Stimulated activated CD8-positive, alpha-beta memory T cell treated with anti-CD3 and anti-CD28 coated beads, Interleukin-2, amount 100 ng/mL, for 1 hour (primary cell): ENCODE measurements at places on chromosomes 12 and 14.

GRCh38 chr12:54977155-54977554 lies 7.4 kb downstream of the TESPA1 start:
- DNase-seq, result no peak

- no peak for DNase-seq
Measured at GRCh38 chr12:128009108-128009507, 257.9 kb upstream of the TMEM132C start.

DNA sequence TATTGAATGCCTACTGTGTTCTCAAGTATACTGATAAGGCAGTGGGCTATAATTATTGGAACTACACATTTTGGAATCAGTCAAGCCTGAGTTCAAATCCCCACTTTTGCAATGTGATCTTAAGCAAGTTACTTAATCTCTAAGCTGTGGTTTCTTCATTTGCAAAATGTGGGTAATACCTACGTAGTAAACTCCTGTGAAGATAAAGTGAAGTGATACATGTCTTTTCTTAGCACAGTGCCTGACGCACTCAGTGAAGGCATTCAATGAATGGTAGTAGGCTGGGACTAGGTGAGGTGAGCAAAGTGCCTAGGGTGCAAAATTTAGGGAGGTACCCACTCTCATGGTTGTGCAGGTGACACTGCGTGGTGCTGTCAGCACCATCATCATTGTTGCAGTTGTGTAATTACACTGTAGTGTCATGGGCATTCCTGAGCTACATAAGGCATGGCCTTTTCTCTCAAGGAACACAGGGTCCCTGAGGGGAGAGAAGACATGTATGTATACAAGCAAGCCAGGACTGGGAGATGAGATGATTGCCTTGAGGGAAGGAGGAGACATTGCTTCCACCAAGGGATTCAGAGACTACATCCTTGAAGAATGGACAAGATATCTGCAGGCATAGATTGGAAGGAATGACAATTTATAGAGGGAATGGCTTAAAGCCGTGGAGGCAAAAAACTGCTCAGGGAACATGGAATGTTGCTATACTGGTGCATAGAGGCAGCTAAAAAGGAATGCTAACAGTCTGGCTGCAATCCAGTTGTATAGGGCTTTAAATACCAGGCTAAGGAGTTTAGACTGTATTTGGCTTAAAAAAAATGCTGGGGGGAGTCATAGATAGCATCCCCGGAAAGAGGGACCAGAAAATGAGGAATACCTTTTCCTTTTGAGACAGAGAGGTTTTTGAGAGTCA lies 129.2 kb upstream of the ARHGAP5 start:
- DNase-seq, result no peak

- DNase-seq, result no peak
Measured at GRCh38 chr12:8709124-8709830, 11.5 kb downstream of the RIMKLB start.

DNA sequence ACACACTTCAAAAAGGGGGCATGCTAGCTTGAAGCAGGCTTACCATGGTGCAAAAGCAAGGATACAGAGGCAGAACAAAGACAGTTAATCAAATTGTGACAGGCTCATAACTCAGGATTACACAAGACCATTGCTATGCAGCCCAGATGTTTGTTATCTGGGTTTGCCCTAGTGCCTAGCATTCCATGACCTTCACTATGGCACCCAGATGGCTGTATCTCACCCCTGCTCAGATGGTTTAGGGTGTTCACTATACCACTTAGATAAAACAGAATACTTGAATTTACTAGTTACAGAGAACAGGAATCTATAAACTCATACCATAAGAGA lies 56.2 kb downstream of the SDR9C7 start:
- no peak for DNase-seq

DNA sequence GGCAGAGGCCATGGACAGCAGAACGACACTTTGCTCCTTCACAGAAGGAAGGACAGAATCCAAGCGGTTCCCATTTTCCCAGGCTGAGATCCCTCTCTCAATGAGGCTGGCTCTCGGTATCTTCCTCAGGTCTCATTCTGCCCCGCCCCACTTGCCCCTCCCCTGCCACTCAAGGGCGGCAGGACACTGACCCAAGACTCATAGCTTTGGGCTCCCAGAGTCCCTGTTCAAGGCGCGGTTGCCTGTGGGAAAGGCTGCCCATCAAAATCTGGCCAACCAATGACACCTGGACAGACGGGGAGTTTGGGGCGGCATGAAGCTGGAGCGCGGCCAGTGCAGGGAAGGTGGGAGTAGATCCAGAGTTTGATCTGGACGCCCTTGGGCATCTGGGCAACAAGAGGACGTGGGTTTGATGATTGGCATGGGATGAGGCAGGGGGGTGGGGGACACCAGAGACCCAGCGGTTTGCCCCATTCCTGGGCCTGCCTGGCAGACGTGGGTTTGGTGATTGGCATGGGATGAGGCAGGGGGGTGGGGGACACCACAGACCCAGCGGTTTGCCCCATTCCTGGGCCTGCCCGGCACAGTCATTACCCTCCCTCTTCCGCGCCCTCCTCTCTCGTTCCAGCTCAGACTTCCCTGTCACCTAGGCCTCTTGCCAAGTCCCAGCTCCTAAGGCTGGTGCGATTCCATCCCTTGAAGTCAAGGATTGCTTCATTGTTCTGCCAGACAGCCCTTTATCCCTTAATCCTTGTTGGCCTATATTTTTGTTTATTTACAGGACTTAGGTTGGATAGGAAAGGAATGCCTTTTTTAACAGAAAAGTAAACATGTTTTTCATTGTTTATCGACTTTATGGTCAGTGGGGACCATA lies 92.1 kb downstream of the NINJ2 start:
- no peak for DNase-seq
